Sigmoid colon (tissue), 7 donors: ENCODE measurements at places on chromosomes 2 and 18. TPM values are rescaled to one million over a fixed set of nuclear protein-coding genes. Genes with fewer than 3 reads are reported as not detected.

Gene ELOA2
- total RNA-seq: not detected

Gene CLEC4F
- total RNA-seq: not detected

Gene ANKRD12
- total RNA-seq: 95.6 TPM

Gene ANKRD30B
- total RNA-seq: not detected

Gene FRZB
- 7.9 TPM for total RNA-seq

Gene CD207
- total RNA-seq: not detected

Gene DCDC2C
- not detected for total RNA-seq

Gene TRPM8
- total RNA-seq: not detected

Gene LINC00305
- total RNA-seq: not detected

Gene PAX3
- total RNA-seq: not detected

Gene FAM161A
- total RNA-seq: 4.1 TPM

Gene NAT8
- not detected for total RNA-seq

Gene MSH6
- 29.5 TPM for total RNA-seq

Gene COA5
- total RNA-seq: 48.2 TPM

Gene NOSTRIN
- 13.3 TPM for total RNA-seq

Gene MALL
- 14.1 TPM for total RNA-seq

Gene PUS10
- total RNA-seq: 3.1 TPM

Gene IKZF2
- 14.9 TPM for total RNA-seq

DNA sequence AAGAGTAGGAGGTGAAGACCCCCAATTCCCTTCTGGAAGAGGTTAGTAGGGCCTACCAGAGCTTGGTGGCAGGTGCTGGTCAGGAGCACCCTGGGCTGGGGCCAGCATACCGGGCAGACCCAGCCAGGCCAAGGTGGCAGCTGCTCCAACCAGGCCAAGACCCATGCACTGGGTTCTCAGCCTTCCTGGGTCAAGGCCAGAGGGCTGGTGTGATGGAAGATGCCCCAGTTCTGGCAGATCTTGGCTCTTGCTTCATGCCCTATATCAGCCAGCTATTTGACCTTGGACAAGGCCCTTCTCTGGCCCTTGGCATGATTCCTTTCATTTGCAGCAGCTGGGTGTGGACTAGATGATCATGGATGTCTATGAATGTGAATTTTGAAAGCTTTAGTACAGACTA lies 57.7 kb downstream of the PRKCE start:
- peaks cover 31% of the 10 kb centered on the region for H3K4me1 ChIP-seq
- H3K36me3 ChIP-seq: no peaks in the 10 kb centered on the region
- H3K27ac ChIP-seq: no peak overlapping the region

- peak overlapping the region; percentile 100 for H3K27ac ChIP-seq
- H3K27me3 ChIP-seq: no peaks in the 10 kb centered on the region
- H3K36me3 ChIP-seq: no peaks in the 10 kb centered on the region
- H3K4me3 ChIP-seq: peak overlapping the region; percentile 98
- H3K4me1 ChIP-seq: no peaks in the 10 kb centered on the region
- no peak for DNase-seq
Observed at GRCh38 chr2:28394997-28395333, 2.3 kb downstream of the FOSL2 start.

DNA sequence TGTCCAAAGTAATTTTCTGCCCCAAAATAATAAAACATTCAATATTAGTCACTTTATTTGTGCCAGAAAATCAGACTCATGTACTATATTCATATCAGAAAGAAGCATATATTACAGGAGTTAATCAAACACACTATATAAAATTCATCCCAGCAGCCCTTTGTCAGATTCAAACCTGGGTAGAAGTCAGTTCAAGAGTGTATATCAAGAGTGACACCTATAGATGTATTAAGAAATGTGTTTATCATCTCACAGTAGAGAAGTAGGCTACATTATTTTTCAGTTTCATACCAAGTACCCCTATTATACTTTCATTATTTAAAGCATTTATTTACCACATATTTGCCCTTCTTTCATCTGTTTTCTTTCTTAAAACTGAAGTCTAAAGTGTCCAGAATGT lies 193.2 kb upstream of the DDX18 start:
- no peak overlapping the region for H3K4me3 ChIP-seq
- no peaks in the 10 kb centered on the region for H3K4me1 ChIP-seq
- no peak overlapping the region for H3K27ac ChIP-seq
- H3K27me3 ChIP-seq: no peaks in the 10 kb centered on the region

DNA sequence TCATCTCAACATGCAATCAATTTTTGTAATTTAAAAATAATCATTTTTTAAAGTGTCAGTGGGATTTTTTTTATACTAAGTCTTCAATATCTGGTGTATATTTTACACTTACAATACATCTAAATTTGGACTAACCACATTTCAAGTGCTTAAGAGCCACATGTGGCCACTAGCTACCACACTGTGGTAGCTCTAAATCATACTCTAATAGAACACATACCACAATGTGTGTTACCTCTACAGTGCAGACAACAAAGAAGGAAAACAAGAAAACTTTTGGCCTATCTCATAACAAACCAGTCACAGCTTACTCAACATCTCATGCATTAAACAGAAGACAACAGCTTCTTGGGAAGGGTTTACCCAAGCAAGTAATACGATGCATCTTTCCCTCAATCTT lies 24.5 kb downstream of the PIAS2 start:
- no peaks in the 10 kb centered on the region for H3K27me3 ChIP-seq
- no peak overlapping the region for H3K27ac ChIP-seq
- H3K36me3 ChIP-seq: no peaks in the 10 kb centered on the region
- no peak overlapping the region for H3K4me3 ChIP-seq
- no peaks in the 10 kb centered on the region for H3K4me1 ChIP-seq

GRCh38 chr2:227606476-227606875 lies 7.8 kb downstream of the SCYGR2 start:
- H3K27ac ChIP-seq: no peak overlapping the region
- H3K4me3 ChIP-seq: no peak overlapping the region
- no peaks in the 10 kb centered on the region for H3K36me3 ChIP-seq
- DNase-seq: no peak
- no peaks in the 10 kb centered on the region for H3K4me1 ChIP-seq
- no peaks in the 10 kb centered on the region for H3K27me3 ChIP-seq

- H3K4me1 ChIP-seq: no peaks in the 10 kb centered on the region
- peak; percentile 80 for DNase-seq
- no peak overlapping the region for H3K4me3 ChIP-seq
- no peaks in the 10 kb centered on the region for H3K27me3 ChIP-seq
Observed at GRCh38 chr2:233084488-233084887, 24.3 kb downstream of the INPP5D start.

- H3K4me3 ChIP-seq: no peak overlapping the region
- no peaks in the 10 kb centered on the region for H3K4me1 ChIP-seq
- DNase-seq: no peak
- H3K36me3 ChIP-seq: no peaks in the 10 kb centered on the region
- H3K27ac ChIP-seq: no peak overlapping the region
Observed at GRCh38 chr2:197131558-197131855, 179.1 kb downstream of the ANKRD44 start.

DNA sequence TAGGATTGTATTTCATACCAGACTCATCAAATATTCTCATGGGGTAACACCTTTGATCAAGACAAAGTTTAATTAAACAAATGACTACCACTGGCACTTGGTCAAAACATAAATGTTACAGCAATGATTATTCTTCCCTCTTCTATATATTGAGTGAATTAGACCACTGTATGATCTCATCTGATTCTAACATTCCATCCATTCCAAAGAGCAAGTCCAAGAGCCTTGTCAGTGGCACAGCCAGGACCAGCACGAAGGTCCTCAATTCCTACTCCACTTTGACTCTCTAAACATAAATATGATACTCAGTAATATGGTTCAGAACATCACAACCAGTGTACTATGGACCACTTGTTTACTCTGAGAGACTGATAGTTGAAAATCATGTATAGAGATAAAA lies 86.4 kb downstream of the AP1S3 start:
- DNase-seq: no peak
- H3K27me3 ChIP-seq: no peaks in the 10 kb centered on the region
- H3K27ac ChIP-seq: no peak overlapping the region

- no peak overlapping the region for H3K27ac ChIP-seq
- no peaks in the 10 kb centered on the region for H3K4me1 ChIP-seq
- no peaks in the 10 kb centered on the region for H3K36me3 ChIP-seq
- no peaks in the 10 kb centered on the region for H3K27me3 ChIP-seq
- H3K4me3 ChIP-seq: no peak overlapping the region
- no peak for DNase-seq
Observed at GRCh38 chr2:230700447-230700846, 12.2 kb upstream of the CAB39 start.

DNA sequence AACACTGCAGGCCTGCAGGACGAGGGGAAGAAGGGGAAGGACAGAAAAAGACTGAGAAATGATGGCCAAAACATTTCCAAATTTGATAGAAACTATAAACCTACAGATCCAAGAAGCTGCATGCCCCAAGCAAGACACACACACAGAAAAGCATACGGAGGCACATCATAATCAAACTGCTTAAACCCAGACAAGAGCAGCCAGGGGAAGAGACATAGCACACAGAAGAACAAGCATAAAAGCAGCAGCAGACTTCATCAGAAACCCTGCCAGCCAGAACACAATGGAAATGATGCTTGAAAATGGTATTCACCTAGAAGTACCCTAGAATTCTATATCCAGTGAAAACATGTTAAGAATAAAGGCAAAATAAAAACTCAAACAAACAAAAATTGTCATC lies 57.2 kb upstream of the RNU4ATAC start:
- H3K27ac ChIP-seq: no peak overlapping the region
- DNase-seq: no peak
- H3K27me3 ChIP-seq: no peaks in the 10 kb centered on the region

GRCh38 chr2:168939918-168940317 lies 38.8 kb downstream of the G6PC2 start:
- no peaks in the 10 kb centered on the region for H3K27me3 ChIP-seq
- no peaks in the 10 kb centered on the region for H3K4me1 ChIP-seq
- H3K4me3 ChIP-seq: no peak overlapping the region

DNA sequence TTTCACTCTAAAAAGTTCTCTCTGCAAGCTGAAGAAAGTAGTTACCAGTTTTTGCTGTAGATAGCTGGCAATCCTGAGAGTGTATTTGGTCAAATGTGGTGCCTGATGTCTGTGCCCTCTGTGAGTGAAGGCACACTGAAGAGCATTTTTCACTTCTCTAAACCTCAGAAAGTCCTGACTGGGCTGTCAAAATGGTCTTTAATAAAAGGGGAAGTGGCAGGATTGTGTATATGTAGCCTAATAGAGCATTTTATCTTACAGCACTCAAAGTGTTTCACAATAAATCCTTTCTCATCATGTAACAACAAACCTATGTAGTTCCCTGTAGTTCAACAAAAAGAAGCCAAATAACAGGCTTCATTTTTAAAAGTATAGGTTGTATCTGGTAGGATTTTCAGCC lies 1552.3 kb upstream of the SLC39A10 start:
- DNase-seq: no peak
- no peaks in the 10 kb centered on the region for H3K36me3 ChIP-seq
- no peak overlapping the region for H3K4me3 ChIP-seq
- no peaks in the 10 kb centered on the region for H3K4me1 ChIP-seq
- H3K27ac ChIP-seq: no peak overlapping the region

DNA sequence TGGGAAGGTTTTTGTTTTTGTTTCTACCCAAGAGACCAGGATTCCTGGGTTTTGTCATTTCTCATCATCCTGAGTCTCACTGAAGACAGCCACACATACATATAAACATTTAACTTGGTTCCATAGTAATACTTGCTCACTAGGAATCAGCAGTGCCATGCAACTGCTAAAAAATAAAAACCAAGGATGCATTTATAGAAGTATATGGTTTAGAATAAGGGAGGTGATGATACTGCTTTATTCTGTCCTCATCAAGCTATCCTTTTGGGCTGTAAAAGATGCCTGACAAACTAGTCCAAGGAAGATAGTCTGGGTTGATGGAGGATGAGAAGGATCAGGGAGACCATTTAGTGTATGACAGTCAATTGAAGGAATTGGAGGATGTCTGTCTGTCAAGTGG lies 740 bp downstream of the SPATA3 start:
- no peak overlapping the region for H3K4me3 ChIP-seq
- DNase-seq: no peak
- H3K36me3 ChIP-seq: no peaks in the 10 kb centered on the region
- H3K27ac ChIP-seq: no peak overlapping the region

GRCh38 chr18:582465-582864 lies 2.3 kb downstream of the CETN1 start:
- H3K4me1 ChIP-seq: peaks cover 13% of the 10 kb centered on the region
- H3K36me3 ChIP-seq: no peaks in the 10 kb centered on the region
- no peaks in the 10 kb centered on the region for H3K27me3 ChIP-seq
- no peak overlapping the region for H3K4me3 ChIP-seq
- DNase-seq: no peak

DNA sequence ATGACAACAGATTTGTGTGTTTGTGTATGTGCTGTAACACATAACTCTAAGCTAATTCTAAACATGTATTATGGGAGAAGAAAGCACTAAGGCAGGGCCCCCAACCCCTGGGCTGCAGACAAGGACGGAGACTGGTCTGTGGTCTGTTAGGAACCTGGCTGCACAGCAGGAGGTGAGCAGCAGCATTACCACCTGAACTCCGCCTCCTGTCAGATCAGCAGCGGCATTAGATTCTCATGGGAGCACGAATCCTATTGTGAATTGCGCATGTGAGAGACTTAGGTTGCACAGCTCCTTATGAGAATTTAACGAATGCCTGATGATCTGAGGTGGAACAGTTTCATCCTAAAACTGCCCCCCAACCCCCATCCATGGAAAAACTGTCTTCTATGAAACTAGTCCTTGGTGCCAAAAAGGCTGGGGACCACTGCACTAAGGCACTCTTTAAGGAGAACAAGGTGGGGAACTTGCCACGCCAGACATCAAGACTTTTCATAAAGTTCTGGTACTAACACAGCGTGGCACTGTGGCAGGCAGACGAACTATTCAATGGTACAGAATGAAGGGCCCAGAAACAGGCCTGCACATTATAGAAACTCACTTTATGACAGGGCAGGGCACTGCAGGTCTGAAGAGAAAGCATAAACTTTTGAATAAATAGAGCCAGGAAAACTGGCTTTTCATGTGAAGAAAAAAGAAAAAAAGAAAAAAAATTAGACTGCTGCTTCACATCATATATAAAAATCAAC lies 14.0 kb downstream of the REEP1 start:
- no peaks in the 10 kb centered on the region for H3K36me3 ChIP-seq
- no peaks in the 10 kb centered on the region for H3K27me3 ChIP-seq
- peaks cover 8% of the 10 kb centered on the region for H3K4me1 ChIP-seq
- DNase-seq: no peak
- H3K27ac ChIP-seq: no peak overlapping the region
